Activated CD8-positive, alpha-beta memory T cell treated with anti-CD3 and anti-CD28 coated beads for 24 hours (primary cell): ENCODE measurements at places on chromosomes 4 and X.

DNA sequence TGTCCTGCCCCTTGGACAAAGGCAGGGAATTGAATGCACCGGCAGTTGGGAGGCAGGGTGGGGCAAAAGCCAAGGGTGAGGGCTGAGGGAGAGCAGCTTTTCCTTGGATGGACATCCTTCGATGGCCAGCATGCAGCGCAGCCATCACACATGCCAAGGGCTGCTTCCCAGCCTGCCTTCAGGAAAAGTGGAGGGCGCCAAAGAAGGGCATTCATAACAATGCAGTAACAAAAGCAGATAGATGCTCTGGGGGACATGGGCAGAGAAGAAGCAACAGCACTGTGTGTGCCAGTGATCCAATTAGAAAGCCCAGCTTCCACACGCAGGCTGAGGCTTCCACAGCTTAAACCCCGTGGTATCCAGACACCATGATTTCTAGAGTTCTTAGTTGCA is 71.5 kb downstream of the TSPAN5 start:
- no peak for DNase-seq

GRCh38 chr4:48167538-48168263 is 33.7 kb upstream of the TXK start:
- no peak for DNase-seq

GRCh38 chr4:83785891-83786290 is 250.0 kb downstream of the GPAT3 start:
- no peak for DNase-seq

DNA sequence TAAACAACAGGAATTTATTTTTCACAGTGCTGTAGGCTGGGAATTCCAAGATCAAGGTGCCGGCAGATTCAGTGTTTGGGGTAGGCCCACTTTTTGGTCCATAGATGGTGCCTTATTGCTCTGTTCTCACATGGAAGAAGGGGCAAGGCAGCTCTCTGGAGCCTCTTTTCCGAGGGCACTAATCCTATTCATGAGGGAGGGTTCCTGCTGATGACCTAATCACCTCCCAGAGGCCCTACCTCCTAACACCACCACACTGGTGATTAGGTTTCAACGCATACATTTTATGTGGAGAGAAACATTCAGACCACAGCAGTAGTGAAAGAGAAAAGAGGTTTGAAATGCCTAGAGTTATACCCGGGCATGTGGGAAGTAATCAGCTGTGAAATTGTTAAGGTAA is 1.4 kb upstream of the POLA1 start:
- DNase-seq: no peak

DNA sequence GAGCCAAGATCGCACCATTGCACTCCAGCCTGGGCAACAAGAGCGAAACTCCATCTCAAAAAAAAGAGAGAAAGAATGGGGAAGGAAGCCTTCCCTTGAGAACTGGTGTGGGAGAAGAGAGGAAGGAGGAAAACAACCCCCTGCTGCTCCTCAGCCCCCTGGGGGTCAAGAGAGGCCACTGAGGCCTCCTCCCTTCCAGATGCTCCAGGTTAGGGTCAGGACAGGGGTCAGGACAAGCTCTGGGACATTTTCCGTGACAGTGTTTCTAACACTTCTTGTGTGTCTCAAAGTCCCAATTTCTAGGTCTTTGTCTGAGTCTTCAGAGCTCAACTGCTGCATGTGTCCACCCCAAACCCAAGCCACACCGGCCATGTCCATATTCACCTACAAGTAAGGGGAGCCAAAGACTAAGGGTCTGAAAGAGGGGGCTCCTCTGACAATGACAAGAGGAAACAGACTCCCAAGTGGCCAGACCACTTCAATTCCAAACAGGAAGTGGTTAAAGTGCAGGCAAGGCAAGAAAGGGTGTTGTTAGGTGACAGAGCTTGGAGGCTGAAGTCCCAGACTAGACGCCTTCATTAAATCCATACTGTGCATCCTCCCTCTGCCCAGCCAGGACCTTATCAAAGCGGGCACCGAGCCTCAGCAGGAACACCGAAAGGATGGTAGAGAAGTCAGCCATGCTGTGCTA is 8.3 kb downstream of the L1CAM start:
- DNase-seq: no peak

- DNase-seq: no peak
These were observed 18.3 kb upstream of the IL21 start for GRCh38 chr4:122639181-122639580.

DNA sequence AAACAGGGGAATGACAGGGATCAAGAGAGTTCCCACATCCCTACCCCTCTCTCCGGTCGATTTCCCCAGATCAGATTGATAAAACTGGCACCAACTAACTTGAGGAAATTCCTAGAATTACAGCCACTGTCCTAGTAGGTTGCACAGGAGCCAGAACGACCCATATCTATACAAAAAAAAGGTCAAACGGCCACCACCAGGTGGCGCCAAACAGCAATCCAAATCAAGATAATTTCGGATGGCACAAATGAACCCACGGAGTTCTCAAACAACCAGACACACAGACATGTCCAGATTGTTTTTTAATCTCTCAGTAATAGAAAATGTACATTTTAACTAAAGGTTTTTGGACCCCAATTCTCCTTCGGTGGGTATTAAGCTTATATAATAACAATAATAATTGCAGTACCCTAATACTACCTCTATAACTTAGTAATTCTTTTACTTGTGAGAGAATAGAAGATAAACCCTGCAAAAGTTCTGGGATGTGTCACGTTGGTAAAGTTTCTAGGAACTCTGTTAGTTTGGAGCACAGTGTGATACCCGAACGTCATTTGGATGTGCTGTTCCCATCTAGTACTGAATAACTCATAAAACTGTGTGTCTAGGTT is 212.6 kb downstream of the SPOCK3 start:
- peak; percentile 63 for DNase-seq

DNA sequence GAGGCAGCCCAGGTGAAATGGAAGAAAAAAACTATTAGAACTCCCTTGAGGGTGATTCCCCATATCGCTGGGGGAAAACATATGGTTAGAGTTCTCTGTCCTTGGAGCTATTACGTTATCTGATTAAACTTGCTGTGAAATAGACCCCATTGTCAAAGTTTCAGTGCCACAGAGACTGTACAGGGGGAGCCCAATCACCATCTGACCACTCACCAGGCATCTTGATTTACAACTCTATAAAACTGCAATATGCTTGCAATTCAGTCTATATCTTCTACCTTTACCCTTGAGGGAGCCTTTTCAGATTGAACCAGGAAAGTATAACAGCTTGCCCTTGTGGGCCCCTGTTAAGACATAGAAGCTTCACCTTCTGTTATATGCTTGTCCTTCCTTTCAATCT is 18.2 kb downstream of the TMEM255A start:
- no peak for DNase-seq

GRCh38 chrX:41025926-41026701 is 59.1 kb upstream of the USP9X start:
- DNase-seq: peak; percentile 0

DNA sequence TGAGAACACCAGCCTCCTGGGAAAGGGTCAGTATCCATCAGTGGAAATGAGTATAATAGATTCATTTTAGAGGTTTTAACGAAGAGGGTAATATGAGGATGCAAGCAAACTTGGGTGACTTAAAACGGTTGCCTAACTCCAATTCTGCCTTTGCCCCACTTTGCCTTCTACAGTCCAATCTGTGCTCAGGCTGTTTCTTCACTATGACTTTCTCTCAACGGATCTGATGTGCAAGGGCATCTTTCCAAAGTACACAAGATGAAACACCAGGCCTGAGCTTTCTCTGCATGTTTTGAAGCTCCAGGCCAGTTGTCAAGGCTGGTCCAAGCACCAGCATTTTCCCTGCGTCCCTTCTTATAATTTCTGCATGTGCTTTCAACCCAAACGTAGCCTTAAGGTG is 68.0 kb upstream of the TMEM164 start:
- DNase-seq: no peak
